Activated T-cell treated with anti-CD3 and anti-CD28 coated beads, Interleukin-2, amount 50 U/mL, for 24 hours (primary cell): ENCODE measurements at places on chromosomes 12 and 14.

GRCh38 chr12:1864867-1865266 is 44.5 kb downstream of the LRTM2 start:
- DNase-seq = no peak

DNA sequence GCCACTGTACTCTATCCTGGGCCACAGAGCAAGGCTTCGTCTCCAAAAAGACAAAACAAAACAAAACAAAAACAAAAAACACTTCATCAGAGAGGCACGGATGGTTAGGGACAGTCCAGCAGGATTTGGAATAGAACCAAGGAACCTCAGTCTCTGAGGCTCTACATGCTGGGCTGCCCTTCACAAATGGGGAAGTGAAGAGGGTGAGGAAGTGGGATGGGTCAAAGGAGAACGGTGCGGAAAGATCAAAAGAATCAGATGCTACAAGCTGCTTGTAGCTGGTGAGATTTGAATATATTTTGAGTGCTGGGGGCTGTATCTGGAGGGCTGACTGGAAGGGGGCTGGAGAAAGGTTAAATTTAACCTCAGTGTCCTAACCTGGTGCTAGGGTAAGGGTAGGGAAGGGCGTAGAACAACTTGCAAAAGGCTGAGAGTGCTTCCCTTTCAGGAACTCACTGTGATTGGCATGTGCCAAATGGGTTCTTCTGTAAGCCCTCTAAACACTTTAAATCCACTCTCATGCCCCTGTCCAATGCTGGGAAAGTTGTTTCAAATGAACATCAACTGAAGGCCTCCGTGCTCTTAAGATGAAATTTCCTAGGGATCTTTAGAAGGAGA is 4.6 kb downstream of the FOXJ2 start:
- no peak for DNase-seq

DNA sequence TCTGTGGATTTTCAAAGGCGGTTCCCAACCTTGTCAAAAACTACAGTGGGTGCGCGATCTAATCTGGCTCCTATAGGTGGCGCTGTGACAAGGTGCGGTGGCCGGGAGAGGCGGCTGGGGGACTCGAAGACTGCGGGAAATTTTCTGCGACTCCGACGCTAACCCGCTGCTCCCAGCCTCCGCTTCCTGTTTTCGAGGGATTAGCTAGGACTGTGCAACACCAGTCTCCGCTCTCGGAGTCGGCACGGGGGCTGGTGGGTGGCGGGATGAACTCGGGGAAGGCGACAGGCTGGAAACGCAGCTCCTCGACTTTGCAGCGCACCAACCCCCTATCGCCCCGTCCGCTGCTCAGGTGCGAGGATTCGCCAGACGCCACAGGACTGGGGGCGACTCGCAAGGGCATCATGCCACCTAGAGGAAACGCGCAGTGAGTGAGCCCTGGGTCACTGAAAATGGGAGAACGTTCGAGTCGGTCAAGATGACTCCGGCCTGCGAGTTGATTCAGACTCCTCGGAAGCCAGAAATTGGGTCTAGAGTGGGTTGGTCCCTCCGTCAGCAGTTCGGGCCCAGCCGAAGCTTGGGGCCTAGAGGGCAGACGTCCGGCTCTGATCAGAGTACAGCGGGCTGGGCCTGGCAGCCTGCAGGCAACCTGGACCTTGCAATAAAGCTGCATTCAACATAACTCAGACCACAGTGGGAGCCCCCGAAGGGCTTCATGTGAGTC is 5.5 kb upstream of the PAX9 start:
- no peak for DNase-seq

DNA sequence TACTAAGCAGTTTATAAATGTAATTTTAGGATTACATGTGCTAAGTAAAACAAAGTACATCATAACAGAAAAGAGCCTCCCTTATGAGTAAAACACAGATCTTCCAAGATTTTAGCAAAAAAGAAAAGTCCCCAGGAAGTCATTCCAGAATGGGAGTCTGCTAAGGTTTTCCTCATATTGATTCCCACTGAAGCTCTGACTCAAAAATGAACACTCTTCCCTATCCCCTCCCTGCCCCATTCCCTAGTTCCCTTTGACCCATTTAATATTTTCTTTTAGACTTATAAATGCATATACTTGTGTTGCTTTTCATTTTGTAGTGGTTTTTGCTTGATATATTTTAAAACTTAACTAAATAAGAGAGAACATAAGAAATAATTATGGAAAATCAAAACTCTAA is 40.1 kb downstream of the PTGER2 start:
- no peak for DNase-seq

DNA sequence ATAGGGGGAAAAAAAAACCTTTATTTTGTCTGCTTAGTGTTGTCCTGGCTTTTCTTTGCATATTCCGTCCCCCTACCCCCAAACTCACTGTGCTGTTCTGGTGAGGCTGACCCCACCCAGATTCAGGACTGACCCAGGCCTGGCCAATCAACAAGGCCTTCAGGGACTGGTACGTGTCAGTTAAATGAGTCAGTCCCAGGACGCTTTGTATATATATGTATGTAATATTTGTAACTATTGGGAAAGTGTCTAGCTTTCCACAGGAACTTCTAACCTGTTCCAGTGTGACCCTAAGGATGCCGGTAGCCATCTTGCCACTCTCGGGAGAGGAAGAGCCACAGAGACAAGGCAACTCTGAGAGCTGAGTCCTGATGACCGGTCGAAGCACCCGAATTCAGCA is 107.4 kb downstream of the VCPKMT start:
- no peak for DNase-seq

DNA sequence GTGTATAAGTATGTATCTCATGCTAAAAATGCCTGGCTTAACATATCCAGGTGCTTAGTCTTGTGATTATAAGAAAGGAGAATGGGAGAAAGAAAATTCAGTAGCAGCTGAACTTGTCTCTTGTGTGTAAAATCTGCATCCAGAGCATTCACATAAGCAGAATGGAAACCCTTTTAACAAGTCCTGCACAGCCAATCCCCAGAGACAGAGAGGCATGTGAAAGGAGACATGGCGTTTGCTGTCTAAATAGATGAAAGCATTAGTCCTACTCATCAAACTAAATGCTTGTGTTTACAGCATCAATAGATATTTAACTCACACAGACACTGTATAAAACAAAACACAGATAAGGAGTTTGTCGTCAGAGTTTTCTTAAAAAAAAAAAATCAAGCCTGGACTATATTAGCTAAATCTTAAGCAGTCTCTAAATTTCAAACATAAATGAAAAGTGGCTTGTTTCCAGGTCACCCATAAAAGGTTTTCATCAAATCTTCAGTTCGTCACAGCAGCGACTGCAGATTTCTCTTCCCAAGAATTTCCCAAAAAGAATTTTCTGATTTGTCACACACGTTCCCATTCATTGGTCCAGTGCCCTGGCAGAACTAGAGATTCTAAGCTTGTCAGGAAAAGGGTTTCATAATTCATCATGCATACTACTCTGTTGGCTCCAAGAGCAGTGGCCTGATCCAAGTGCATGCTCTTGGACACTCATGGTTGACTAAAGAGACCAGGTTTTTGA is 249.2 kb downstream of the BTG1 start:
- no peak for DNase-seq

DNA sequence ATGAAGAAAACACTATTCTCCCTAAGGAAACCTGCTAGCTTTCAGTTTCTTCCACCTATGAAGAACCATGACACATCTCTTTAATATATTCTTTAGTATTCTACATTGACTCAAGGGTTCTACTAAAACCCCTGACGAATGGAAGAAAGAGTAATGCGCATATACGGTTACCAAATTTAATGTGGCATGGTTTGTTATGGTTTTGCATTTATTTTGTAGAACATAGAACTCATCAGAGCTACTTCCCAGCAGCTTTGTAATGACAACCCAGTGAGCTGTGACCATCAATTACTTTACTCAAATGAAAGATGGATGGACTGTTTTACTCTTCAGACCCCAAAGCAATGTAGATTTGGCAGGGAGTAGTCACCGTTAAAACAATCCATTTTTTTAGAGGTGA is 19.2 kb downstream of the PTHLH start:
- DNase-seq = no peak

DNA sequence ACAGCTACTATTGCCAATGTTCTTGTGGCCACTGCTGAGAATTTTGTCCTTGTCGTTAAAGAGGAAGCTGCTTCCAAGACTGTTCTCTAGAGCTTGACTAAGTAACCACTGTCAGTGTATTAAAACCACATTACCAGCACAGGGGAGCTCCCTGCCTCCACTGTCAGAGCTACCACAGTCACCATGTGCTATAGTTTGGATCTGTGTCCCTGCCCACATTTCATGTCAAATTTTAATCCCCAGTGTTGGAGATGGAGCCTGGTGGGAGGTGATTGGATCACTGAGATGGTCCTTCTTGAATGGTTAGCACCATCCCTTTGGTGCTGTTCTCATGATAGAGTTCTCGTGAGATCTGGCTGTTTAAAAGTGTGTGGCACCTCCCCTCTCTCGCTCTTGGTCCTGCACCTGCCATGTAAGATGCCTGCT is 23.2 kb upstream of the RAP1B start:
- DNase-seq = no peak

DNA sequence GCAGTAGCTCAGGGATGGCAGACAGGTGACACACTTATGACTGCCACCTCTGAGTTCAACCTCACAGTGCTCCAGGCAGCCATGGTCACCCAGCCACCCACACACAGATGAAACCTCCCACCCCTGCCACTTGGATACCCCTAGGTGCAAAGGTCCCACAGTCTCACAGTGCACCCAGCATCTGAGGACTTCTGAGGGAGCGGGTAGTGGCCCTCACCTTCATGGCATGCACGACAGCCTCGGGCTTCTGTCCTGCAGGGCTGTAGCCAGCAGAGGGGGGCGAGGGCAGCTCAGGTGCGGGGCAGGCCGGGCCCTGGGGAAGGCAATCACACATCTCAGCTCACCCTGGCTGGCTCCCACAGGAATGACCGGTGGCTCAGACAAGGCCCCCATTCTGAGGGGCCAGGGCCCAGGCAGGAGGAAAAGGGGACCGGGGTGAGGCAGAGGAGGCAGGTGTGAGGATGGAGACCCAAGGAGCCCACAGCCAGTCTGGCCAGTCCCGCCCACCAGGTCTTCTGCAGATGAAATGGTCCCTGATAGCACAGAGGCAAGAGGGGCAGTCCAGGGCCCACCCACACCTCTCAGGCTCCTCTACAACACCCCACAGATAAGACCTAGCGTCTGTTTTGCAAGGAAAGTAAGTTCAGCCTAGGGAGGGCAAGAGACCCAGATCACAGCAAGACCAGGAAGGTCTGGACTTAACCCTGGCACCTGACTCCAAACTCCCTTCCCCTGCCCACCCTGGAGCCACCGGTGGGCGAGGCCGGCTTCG is 35.8 kb downstream of the CCNK start:
- DNase-seq = no peak

DNA sequence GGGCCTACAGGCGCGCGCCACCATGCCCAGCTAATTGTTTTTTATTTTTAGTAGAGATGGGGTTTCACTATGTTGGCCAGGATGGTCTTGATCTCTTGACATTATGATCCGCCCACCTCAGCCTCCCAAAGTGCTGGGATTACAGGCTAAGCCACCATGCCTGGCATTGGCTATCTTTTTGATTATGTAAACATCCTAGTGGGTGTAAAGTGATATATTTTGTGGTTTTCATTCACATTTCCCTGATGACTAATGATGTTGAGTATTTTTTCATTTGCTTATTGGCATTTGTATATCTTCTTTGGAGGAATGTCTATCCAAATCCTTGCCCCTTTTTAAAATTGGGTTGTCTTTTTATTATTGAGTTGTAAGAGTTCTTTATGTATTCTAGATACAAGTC is 16.3 kb downstream of the CREBL2 start:
- no peak for DNase-seq

DNA sequence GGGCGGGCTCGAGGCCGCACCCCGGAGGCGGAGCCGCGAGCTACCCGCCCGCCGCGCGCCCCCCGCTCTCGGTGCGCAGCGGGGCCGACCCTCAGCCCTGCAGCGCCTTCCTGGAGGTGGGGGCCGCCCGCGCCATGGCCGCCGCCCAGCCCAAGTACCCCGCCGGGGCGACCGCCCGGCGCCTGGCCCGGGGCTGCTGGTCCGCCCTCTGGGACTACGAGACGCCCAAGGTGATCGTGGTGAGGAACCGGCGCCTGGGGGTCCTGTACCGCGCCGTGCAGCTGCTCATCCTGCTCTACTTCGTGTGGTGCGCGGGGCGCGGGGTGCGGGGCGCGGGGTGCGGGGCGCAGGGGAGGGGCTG is at the start of gene P2RX2:
Gene P2RX2 (plus strand): TSS at position 94 of the 361 bp plus-strand sequence. CDS start 41 bp downstream, at position 135.
- DNase-seq = no peak

GRCh38 chr14:93957751-93958566 is 18.4 kb downstream of the ASB2 start:
- DNase-seq = peak; percentile 59

DNA sequence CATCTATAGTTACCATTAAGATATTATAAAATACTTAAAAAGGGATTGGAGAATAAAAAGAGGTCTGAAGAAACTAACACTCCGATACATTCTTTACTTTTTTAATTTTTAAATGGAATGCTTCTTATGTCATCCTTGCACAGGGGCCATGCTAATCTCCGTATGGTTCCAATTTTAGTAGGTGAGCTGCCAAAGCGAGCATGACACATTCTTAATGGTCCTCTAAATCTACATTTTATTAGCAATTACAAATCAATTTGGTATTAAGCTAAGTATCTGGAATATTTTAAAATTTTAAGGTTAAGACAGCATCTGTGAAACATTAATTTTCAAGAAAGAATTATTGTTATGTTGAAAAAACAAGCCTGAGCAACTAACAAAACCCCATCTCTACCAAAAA is 6.2 kb upstream of the ARID4A start:
- no peak for DNase-seq

GRCh38 chr14:24959791-24960331 is 90.1 kb downstream of the STXBP6 start:
- no peak for DNase-seq

DNA sequence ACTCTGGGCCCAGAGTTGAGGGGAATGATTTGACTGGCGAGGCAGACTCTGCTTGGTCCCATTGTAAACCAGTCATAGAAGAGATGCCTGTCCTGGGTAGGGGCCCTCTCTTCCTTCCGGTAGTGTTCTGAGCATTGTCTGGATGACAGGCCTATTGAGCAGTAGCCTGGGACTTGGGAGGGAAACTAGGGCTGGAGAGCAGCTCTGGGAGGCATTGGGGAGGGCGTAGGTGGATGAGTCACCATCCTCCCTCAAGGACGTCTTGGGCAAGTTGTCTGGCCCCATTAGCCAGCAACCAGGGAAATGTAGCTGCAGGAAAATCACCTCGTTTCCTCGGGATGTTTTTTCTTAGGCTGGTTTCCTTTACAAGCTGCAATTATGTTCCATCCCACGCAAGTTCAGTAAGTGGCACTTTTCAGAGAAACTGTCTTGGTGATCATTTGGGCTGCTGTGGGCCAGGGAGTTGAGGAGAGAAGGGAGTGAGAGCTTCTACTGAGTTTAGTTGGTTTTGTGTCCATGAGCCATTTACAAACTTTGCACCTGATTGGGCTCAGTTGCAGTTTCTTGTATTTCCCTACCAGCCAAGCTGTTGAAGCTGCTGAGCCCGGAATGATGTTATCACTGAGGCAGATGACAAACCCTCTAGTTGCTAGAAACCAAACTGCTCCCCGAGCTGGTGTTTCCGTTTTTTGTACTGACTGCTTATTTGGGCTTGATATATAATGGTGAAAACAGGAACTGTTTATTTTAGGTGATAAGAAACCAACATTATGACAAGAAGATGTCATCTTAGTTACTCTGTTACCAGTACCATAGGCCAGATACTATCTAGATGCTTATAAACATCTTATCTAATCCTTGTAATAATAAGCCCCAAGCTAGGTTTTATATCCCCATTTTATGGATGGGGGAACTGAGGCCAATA is 147.6 kb downstream of the CHST11 start:
- peak; percentile 53 for DNase-seq
